Tongue (tissue), 3 donors: ENCODE measurements at places on chromosomes 7 and 10. TPM values are rescaled to one million over a fixed set of nuclear protein-coding genes. Genes with fewer than 3 reads are reported as not detected.

Gene BMPER
- total RNA-seq: 30.2 TPM

Gene ANKRD7
- 2.2 TPM for total RNA-seq

Gene EN2
- total RNA-seq: not detected

Gene PCGF5
- 42.7 TPM for total RNA-seq

- DNase-seq: no peak
These were observed 7.0 kb downstream of the GPR26 start for GRCh38 chr10:123673198-123673597.

- DNase-seq: peak; percentile 12
These were observed 572.1 kb downstream of the SORCS1 start for GRCh38 chr10:106592396-106592795.

GRCh38 chr7:43199371-43200160, 87.1 kb downstream of the HECW1 start:
- no peak for DNase-seq

DNA sequence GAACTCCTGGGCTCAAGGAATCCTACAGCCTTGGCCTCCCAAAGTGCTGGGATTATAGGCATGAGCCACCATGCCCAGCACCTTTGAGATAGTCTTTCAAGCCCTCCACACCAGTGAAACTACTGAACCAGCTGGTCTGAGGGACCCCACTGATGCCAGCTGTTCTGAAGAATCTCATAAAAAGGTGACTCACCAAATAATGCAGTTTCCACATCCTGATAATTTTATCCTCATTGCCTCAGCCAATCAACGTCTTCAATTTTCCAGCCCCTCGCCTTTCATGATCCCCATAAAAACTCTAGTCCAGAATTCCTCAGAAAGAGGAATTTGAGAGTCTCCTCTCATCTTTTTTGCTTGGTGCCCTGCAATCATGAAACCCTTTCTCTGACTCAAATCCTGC, 1691.6 kb upstream of the LRRTM3 start:
- no peak for DNase-seq

DNA sequence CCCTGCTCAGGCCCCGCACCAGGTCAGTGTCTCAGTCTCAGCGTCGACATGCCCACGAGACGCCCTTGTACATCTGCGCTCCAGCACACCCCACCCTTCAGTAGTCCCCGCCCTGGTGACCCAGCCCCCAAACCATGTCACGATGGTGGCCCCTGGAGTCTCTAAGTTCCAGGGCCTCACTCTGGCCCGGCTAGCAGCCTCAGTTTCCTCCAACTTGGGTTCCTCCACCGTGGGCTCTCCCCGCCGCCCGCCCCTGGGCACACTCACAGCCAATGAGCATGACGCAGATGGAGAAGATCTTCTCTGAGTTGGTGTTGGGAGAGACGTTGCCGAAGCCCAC, 27.0 kb downstream of the KCNH2 start:
- DNase-seq: no peak

DNA sequence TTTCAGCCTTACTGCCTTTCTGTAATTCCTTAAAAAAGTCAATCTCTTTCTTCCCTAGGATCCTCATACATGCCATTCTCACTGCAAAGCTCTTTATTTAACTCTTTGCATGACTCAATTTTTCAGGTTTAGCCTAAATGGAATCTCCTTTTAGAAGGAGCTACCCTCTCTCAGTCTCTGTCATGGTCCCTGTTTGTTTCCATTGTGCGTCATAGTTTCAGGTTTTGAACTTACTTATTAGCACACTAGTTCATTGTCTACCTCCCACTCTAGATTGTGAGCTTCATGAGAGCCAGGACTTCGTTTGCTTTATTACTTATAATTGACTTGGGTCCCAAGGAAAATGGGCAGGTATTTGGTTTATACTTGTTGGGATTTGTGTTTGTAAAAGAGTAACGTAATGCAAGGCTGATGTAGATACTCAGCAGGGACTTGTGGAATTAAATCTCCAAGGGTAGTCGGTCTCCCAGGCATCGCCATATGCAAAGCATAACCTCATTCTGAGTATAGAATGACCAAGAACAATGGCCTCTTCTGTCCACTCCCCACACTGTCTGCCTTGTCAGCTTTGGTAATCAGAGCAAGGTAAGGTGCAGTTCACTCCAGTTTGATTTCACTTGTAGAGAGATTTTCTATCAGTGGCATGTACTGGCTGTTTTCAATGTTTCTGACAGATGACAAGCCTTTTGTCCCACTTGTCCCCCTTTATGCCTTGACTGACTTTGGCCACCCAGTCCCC, 252.0 kb downstream of the SORCS3 start:
- DNase-seq: no peak

GRCh38 chr10:54983255-54983654, 182.2 kb upstream of the PCDH15 start:
- no peak for DNase-seq

GRCh38 chr7:115183431-115184057, 261.6 kb downstream of the MDFIC start:
- no peak for DNase-seq

- DNase-seq: no peak
These were observed 99.0 kb upstream of the PODXL start for GRCh38 chr7:131655447-131655846.

DNA sequence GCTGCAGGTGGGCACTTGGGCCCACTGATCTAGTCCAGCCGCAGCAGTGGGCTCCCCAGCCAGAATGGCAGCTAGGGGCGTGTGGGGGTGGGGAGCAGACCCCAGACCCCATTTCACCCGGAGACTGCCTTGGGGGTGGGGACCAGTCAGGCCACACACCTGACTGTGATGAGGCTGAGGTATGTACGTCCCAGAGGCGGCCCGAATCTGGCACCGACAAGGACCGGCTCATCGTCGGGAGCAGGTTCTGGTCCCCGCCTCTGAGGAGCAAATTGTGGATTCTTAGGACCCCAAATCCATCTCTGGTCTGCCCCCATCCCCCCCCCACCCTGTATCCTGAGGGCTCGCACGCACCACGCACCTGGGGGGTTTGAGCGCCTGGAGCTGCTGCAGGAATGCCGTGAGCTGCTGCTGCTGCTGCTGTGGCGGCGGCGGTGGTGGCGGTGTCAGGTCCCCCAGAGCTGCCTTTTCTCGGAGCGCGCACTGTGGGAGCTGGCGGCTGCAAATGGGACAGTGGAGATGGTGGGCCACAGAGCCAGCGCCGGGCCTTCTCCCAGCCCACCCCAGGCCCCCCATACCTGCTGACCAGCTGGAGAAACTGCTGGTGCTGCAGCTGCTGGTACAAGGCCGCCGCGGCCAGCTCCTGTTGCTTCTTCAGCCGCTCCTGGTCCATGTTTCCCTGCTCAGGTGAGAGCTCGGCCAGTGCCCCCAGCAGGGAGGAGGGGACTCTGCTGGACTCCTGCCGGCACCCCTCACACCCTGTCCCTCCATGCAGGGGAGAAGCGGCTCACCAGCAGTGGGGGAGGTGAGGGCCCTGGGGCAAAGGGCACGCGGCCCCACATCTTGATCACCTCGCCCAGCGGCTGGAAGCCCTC, 10.2 kb downstream of the GIGYF1 start:
- no peak for DNase-seq
